Suprapubic skin (tissue), 4 donors: ENCODE measurements at places on chromosomes 3 and 15.

DNA sequence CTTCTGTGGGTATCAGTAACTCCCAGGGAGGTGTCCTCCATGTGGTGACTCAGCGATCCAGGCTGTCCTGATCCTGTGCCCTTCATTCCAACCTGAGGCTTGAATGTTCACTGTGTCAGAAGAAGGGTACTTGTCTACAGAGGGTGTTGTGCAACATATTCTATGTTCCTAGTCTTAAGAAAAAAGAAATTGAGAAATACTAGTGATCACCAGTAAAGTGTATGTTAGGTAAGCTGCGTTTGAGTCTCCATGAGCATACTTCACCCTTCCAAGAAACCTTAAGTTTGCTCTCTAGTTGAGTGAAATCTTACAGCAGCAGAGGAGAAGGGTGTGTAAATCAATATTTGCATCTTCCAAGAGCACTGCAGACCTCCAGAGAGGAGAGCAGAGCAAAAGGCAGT is 122.2 kb upstream of the SLC24A5 start:
- no peak for DNase-seq

- no peak for DNase-seq
Measured at GRCh38 chr3:55297706-55298105, 189.4 kb downstream of the WNT5A start.

DNA sequence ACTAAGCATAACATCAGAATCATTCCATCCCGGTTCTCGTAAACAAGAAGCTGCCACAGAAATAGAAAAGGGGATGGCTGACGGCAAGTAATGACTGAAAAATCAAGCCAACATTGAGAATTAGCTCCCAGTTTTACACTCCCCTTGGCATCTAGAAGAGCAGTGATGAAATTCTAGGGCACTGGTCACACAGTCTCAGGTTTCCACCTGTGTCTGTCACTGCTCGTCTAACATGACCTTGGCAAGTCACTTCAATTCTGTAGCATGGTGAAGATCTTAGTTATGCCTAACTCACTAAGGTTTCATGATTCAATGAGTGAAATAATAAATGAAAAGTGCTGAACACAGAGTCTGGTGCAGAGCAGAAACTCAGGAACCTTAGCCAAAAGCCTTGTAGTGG is 272.3 kb upstream of the ARRDC4 start:
- no peak for DNase-seq

GRCh38 chr15:25652704-25653103 is 210.4 kb downstream of the ATP10A start:
- DNase-seq: no peak

DNA sequence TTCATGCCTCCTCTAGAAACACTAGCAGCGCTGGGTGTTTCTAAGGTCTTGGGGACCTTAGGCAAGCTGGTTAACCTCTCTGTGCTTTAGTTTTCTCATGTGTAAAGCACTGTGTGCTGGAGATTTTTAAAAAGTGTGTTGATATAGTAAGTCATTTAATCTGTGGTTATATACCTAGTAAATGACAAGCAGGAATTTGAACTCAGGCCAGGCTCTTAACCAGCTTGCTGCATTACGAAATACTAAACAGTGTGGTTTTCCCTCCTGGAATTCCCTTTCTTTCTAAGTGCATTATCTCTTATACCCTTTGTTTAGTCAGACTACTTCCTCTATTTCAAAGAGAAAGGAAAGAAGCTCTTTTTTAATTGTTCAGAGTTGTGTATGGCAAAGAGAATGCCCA is 26.5 kb downstream of the NEO1 start:
- no peak for DNase-seq

- DNase-seq: no peak
Measured at GRCh38 chr3:87958289-87958688, 100.5 kb downstream of the CGGBP1 start.

DNA sequence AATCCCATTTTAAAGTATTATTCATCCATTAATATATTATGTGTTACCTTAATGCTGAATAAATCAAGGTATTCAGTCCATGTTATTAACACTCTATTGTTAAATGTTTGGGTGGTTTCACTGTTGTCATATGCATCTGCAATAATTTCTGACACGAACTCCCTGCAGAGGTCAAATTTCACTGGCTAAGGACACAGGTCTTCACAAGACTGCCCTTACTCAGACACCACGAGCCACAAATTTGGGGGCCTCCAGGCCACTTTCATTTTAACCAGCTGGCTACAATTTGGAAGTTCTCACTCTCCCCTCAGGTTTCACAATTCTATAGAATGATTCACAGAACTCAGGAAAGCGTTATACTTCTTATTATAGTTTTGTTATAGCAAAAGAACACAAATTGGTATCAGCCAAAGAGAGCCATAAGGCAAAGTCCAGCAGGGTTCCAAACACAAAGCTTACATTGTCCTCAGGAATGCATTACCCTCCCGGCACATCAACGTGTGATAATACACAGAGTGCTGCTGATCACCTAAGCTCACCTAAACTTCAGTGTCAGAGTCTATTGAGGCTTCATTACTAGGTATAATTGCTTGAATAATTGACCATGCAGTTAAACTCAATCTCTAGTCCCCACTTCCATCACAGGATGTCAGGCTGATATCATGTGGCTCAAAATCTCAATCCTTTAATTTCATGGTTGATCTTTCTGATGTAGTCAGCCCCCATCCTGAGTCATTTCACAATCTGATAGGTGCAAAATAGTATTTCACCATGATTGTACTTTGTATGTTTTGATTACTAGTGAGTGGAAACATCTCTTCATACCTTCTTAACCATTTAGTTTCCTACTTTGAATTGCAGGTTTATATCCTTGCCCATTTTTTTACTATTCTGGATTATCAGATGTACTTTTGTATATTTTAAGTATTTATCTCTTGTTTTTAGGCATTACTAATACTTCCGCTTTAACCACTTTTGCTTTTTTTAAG is 441.4 kb upstream of the AGTR1 start:
- no peak for DNase-seq
